ENCODE measurements at places on chromosomes 6 and 20.

DNA sequence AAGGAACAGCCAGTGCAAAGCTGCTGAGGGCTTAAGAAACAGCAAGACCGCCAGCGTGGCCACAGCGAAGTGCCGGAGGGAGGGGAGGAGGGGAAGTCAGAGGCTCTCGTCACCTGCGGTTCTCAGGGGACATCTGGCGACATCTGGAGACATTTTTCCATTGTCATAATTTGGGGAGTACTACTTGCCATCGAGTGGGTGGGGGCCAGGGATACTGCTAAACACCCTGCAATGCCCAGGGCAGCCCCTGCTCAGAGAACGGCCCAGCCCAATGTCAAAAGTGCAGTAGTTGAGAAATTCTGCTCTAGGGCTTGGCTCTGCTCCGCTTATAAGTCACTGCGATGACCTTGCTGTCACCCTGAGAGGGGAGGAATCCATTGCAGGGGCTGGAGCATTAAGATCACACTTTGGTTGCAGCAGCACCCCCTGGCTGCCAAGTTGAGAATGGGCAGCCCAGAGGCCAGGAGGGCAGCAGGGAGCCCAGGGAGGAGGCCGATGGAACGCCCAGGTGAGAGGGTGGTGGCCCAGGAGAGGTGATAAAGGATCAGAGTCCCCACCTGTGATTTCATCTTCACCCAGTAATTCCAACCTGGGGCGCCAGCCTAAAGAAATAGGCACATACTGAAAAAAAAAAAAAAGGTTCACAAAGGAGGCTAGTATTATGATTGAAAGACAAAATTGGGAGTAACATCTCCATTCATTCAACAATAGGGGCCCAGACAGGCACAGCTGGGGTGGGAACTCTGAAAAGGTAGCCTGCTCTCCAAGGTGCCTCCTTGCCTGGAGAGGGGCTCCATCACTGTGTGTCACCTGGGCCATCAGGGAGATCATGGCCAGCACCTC is 218.2 kb downstream of the BMP7 start:
- no peak for DNase-seq

DNA sequence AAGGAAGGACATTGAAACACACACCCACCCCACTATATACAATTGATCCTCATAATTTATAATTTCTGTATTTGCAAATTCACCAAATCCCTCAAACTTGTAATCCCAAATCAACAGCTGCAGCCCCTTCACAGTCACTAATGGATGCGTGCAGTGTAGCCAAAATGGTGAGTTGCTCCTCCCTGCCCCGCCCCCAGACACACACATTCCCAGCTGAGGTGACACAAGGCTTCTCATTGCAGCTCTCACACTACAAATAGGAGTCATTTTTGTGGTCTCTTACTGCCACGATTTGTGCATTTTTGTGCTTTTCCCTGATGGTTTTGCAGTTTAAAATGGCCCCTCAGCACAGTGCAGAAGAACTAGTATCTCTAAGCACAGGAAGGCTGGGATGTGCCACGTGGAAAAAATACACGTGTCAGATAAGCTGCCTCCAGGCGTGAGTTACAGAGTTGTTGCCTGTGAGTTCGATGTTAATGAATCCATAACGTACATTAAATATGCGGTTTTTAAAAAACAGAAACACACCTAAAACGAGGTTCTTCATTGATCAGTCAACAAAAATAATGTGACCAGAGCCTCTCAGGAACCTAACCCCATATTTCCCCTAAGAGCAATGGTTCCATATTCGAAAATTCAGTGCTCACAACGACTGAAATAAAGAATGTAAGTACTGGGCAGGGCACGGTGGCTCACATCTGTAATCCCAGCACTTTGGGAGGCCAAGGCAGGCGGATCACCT is 8.2 kb downstream of the ATP9A start:
- no peak for DNase-seq

GRCh38 chr20:48734104-48734749 is 93.6 kb downstream of the PREX1 start:
- no peak for DNase-seq

DNA sequence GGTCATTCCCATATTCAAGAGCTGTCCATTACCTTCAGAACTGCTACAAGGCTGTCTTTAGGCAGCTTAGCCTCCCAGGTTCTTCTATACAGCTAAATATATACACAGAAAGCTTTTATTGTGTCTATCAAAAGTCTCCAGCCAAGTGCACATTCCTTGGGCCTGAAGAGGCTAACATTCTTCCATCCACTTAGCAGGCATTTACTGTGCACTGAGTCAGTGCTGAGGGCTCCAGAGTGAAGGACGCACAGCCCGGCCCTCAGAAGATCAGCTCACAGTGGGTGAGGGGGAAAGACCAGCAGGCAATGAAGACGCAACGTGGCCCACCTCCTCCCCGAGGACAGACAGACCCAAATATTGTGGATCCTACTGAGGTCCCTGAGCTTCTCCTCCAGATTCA is 569.9 kb downstream of the CDH26 start:
- DNase-seq: no peak

Data from cerebellar nuclear complex (tissue), 1 donor.